ENCODE measurements at places on chromosomes 13 and 19. TPM values are rescaled to one million over a fixed set of nuclear protein-coding genes. Genes with fewer than 3 reads are reported as not detected.

DNA sequence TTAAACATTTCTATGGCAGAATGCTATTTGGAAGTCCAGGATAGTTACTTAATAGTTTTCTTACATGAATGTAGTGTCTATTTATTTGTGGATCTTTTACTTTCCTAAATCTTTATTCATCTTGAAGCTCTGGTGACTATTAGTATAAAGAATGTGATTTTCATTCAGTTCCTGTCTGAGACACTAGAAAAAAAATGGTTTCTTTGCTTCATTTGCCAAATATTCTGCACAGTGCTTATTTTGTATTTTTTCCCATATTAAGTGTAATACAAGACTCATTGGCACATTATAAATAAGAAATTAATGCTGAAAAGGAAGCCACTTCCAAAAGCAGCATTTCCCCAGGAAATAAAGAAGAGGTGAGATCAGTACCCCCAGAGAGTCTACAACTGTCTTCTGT, 109.8 kb downstream of the POSTN start:
- H3K27ac ChIP-seq = peak overlapping the region; percentile 58
- DNase-seq = no peak
- no peaks in the 10 kb centered on the region for H3K27me3 ChIP-seq
- H3K4me1 ChIP-seq = peaks cover 69% of the 10 kb centered on the region

DNA sequence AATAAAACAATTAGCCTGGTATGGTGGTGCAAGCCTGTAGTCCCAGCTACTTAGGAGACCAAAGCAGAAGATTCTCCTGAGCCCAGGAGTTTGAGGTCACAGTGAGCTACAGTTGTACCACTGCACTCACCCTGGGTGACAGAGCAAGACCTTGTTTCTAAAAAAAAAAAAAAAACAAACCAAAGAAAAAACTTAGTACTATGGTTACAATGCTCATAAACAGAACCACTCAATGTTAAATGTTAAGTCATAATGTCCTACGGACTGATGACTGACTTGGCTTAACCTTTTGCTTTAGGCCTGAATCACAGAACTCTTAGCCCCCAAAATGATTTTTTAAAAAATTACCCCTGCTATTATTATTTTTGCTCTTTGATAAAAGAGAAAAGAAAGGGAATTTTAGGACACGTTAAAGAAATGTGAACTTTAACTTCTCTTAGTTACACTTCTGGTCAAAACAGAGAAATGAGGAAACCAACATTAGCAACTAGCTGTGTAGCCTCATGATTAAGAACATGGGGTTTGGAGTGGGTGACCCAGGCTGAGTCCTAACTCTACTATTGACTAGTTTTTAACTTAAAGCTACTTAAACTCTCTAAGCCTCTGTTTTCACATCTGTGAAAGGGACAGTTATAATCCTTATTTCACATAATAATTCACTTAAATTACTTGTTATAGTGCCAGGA, 13.7 kb upstream of the ELF1 start:
- H3K4me1 ChIP-seq = peaks cover 6% of the 10 kb centered on the region
- no peak overlapping the region for H3K4me3 ChIP-seq
- H3K27me3 ChIP-seq = no peaks in the 10 kb centered on the region

DNA sequence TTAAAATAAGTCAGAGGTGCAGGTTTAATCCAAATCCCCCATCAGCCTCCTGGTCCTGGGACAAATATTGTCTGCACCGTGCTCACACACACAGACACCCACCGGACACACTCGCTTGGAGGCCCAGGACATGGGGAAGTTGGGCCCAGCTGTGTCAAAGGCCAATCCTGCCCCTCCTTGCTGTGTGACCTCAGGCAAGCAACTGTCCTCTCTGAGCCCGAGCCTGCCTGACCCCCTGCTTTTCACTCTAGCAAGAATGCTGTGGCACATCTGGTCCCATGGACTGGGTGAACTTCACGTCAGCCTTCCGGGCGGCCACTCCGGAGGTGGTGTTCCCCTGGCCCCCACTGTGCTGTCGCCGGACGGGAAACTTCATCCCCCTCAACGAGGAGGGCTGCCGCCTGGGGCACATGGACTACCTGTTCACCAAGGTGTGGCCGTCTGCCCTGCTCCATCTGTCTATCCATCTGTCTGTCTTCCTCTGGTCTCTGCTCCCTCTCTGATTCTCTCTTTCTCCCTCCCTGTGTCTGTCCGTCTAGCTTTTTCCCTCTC, 9.3 kb downstream of the UPK1A start:
- H3K4me3 ChIP-seq = no peak overlapping the region
- no peak overlapping the region for H3K27ac ChIP-seq
- no peak for DNase-seq
- peaks cover 8% of the 10 kb centered on the region for H3K4me1 ChIP-seq

DNA sequence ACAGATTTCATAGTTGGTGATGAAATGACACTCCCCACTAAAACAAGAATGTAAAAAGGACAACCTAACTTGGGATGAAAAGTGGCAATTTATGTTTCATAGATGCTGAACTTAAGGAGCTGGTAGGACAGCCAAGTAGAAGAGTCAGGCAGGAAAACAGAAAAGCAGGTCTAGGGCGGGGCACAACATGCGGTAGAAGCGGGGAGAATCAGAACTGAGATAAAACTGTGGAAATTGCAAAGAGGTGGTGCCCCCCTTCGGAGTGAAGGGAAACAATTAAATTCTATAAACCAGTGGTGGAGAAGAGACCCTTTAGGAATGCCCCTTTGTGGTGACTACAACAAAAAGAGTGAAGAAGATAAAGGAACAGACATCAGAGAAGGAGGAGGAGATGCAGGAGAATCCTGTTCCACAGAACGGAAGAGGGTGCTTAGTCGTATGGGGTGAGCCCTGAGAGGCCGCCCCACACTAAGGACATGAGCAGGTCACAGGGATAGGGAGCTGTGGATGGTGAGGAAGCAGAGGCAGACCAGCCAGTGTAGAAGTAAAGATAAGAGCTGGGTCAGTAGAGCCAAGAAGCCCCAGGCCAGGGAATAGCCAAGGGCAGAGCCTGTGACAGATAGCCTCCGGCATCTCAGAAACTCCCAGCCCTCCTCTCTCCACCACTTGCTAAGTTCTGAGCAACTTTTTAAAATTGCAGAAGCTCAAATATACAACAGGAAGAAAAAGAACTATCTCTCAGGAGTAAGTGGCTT, 100.3 kb upstream of the DOCK9 start:
- peaks cover 8% of the 10 kb centered on the region for H3K4me1 ChIP-seq
- peaks cover 14% of the 10 kb centered on the region for H3K36me3 ChIP-seq
- H3K27ac ChIP-seq = no peak overlapping the region
- H3K27me3 ChIP-seq = no peaks in the 10 kb centered on the region

DNA sequence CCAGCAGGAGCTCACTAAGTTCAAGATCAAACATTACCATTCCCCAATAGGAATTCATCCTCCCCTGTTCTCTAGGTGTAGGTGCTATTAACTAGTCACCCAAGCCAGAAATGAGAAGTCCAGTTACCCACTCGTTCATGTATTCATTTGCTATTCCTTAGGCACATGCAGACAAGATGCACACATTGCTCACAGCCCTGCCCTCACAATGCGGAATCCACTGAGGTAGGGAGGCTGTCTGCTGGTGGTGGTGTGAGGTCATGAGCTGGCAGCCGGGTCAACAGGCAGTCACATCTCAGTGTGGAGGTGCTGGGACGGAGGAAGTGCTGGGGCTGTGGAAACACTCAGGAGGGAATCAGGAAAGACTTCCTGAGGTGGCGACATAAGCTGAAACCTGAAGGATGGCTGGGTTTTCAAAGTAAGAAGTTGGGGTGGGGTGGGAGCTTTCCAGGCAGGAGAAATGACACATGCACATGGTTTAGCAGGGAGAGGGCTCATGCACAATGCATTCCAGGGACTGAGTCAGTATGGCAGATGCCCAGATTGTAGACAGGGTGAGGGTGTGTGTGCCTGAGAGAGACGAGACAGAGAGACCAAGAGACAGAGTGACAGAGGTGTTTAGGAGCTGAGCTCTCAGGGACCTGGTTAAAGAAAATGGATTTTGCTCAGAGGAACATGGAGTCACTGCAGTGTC, 117.6 kb downstream of the USP12 start:
- no peak for DNase-seq
- H3K27ac ChIP-seq = no peak overlapping the region
- peaks cover 42% of the 10 kb centered on the region for H3K4me1 ChIP-seq
- H3K27me3 ChIP-seq = no peaks in the 10 kb centered on the region
- no peak overlapping the region for H3K4me3 ChIP-seq

Gene FFAR1
- total RNA-seq = not detected

Gene TEX26
- total RNA-seq = not detected

DNA sequence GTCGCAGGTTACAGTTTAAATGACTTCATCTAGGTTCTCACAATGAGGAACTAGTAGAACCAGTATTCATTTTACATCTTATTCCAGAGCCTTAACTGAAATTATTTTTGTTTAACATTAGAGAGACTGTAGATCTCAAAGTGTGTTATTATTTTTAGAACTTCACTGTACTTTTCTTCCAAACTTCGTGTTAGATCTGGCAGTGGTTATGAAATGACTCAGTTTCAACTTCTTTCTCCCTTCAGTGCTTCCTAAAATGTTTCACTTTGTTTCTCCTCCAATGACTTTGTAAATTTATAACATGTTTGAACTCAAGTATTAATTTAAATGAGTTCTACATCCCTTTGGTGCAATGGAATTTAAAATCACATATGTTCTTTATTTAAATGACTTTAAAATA, 139.3 kb downstream of the PCDH9 start:
- DNase-seq = no peak
- peak overlapping the region; percentile 56 for H3K27ac ChIP-seq
- peaks cover 4% of the 10 kb centered on the region for H3K4me1 ChIP-seq
- no peak overlapping the region for H3K4me3 ChIP-seq
- H3K27me3 ChIP-seq = no peaks in the 10 kb centered on the region

DNA sequence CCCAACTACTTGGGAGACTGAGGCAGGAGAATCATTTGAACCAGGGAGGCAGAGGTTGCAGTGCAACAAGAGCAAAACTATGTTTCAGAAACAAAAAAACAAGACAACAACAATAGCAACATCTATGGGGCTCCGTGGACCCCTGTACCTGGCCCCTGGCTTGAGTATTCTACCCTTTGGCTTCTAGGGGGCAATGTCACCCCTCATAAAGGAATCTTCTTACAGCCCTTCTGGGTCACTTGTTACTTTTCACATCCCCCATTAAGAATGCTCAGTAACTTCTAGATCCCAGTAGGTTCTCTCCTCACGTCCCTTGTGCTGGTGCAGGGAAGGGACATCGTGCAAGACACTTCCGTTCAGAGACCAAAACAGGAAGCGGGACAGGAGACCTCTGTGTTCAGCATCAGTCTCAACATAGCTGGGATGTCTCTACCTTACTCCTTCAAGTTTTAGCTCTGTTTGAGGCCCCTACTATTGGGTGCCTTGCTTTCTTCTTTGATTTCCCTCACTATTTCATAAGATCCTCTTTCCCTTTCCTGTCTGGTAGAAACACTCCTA, 218.1 kb upstream of the ARGLU1 start:
- no peaks in the 10 kb centered on the region for H3K27me3 ChIP-seq
- H3K4me3 ChIP-seq = no peak overlapping the region
- no peak for DNase-seq
- H3K36me3 ChIP-seq = no peaks in the 10 kb centered on the region

Gene LILRB1
- not detected for total RNA-seq

GRCh38 chr19:40592170-40592569, 9.0 kb upstream of the LTBP4 start:
- DNase-seq = no peak
- no peak overlapping the region for H3K27ac ChIP-seq
- peaks cover 13% of the 10 kb centered on the region for H3K4me1 ChIP-seq
- H3K36me3 ChIP-seq = peaks cover 10% of the 10 kb centered on the region
- H3K4me3 ChIP-seq = no peak overlapping the region

- no peaks in the 10 kb centered on the region for H3K27me3 ChIP-seq
- no peak for DNase-seq
- H3K4me1 ChIP-seq = peaks cover 17% of the 10 kb centered on the region
- H3K4me3 ChIP-seq = no peak overlapping the region
- no peaks in the 10 kb centered on the region for H3K36me3 ChIP-seq
- no peak overlapping the region for H3K27ac ChIP-seq
These were observed 2.3 kb upstream of the ZNF787 start for GRCh38 chr19:56123266-56123891.

- H3K4me3 ChIP-seq = no peak overlapping the region
- H3K4me1 ChIP-seq = no peaks in the 10 kb centered on the region
- H3K27me3 ChIP-seq = no peaks in the 10 kb centered on the region
- DNase-seq = no peak
- H3K36me3 ChIP-seq = no peaks in the 10 kb centered on the region
- no peak overlapping the region for H3K27ac ChIP-seq
These were observed 22.1 kb downstream of the CD70 start for GRCh38 chr19:6568816-6569215.

DNA sequence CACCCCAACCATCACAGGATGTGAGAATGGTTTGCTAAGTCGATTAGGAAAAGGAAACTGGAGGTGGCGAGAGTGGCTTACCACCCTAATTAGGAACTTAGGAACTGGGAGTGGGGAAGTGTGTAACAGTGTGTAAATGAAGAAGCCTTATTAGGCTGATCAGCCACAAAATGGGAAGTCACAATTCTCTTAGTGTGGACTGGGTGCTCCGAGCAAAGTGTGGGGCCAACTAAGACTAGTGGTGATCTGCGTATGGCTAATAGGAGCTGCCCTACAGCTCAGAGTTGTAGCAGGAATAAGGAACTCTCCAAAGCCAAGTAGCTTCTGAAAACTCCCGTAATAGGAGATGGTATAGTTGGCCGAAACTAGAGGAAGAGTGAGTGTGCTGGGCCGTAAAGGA, 7.6 kb downstream of the SIGLEC11 start:
- H3K4me1 ChIP-seq = no peaks in the 10 kb centered on the region
- DNase-seq = no peak
- no peaks in the 10 kb centered on the region for H3K36me3 ChIP-seq
- H3K27me3 ChIP-seq = peaks cover 20% of the 10 kb centered on the region
- H3K27ac ChIP-seq = no peak overlapping the region

- H3K27ac ChIP-seq = no peak overlapping the region
- H3K4me3 ChIP-seq = no peak overlapping the region
- H3K4me1 ChIP-seq = peaks cover 9% of the 10 kb centered on the region
- no peak for DNase-seq
- H3K36me3 ChIP-seq = no peaks in the 10 kb centered on the region
These were observed 176.1 kb downstream of the TM9SF2 start for GRCh38 chr13:99677116-99677951.

Gene STRN4
- total RNA-seq = 87.1 TPM

GRCh38 chr13:43629691-43630480, 156.9 kb downstream of the ENOX1 start:
- no peak for DNase-seq
- H3K27ac ChIP-seq = no peak overlapping the region
- H3K4me1 ChIP-seq = peaks cover 1% of the 10 kb centered on the region
- H3K4me3 ChIP-seq = no peak overlapping the region
- no peaks in the 10 kb centered on the region for H3K27me3 ChIP-seq
- H3K36me3 ChIP-seq = peaks cover 7% of the 10 kb centered on the region
